ENCODE measurements at places on chromosomes 3 and 15. TPM values are rescaled to one million over a fixed set of nuclear protein-coding genes. Genes with fewer than 3 reads are reported as not detected.

DNA sequence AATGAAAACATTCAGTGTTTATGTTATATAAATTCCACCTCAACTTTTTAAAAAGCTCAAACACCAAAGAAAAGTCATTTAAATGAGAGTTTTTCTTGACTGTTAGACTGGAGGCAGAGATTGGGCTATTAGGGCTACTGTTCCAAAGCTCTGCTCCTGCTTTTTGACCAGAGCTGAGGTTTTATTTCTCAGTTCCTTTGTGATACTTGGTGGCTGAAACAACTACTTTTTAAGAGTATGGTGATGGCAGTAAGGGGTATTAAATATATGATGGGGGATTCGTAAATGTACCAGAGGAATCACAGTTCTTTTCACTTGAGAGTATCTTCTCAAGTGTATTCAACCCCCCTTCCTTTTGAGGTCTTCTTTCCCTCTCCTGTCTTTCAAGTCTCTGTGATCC is 186.1 kb upstream of the CGNL1 start:
- peaks cover 8% of the 10 kb centered on the region for H3K36me3 ChIP-seq
- no peak overlapping the region for H3K4me3 ChIP-seq
- no peaks in the 10 kb centered on the region for H3K27me3 ChIP-seq
- DNase-seq = no peak
- H3K4me1 ChIP-seq = no peaks in the 10 kb centered on the region
- no peak overlapping the region for H3K27ac ChIP-seq

DNA sequence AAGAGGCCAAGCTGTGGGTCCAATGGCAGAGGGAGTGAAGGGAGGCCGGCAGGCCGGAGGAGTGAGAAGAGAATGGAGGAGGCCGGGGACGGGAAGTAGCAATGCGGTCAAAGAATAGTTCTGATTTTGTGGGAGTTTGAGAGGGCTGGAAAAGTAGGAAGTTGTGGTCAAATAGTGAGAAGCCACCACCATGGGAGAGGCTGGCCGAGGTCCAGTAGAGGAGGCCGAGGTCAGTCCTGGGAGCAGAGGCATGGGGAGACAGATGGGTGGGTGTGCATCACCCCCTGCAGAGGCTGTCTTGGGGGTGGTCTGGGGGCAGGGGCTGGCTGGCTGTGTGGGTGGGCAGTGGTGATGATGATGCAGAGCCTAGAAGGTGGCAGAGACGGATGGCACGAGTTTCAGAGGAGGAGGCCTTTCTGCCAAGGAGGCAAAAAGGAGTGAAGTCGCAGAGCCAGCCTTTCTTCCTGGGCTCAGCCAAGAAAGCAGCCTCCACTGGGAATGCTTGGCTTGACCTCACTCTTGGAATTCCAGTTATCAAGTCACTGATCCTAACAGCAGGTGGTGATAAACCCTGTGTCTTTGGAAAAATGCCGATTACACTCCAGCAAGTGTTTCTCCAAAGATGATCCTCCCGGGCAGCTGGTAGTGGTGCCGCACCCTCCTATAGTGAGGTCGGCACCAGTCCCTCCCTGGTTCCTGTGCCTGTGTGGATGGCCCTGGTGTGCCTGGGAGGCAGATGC is 57.3 kb downstream of the ARNT2 start:
- no peaks in the 10 kb centered on the region for H3K36me3 ChIP-seq
- peaks cover 3% of the 10 kb centered on the region for H3K27me3 ChIP-seq
- no peaks in the 10 kb centered on the region for H3K4me1 ChIP-seq
- no peak overlapping the region for H3K4me3 ChIP-seq

DNA sequence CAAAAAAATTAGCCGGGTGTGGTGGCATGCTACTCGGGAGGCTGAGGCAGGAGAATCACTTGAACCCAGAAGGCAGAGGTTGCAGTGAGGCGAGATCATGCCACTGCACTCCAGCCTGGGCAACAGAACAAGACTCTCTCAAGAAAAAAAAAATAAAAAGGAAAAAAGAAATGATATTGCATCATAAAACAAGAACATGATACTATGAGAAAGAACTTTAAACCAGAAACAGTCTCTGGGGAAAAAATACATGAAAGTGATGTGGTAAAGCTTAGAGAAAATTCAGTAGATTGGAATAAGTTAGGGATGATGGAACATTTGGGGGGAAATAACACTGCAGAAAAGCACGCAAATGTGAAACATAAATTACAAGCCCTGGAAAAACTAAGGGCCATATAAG is 54.7 kb downstream of the CRYGS start:
- no peak for DNase-seq
- no peaks in the 10 kb centered on the region for H3K4me1 ChIP-seq
- no peak overlapping the region for H3K4me3 ChIP-seq
- H3K36me3 ChIP-seq = no peaks in the 10 kb centered on the region
- no peak overlapping the region for H3K27ac ChIP-seq

GRCh38 chr3:124787476-124788195 is 57.4 kb downstream of the UMPS start:
- no peaks in the 10 kb centered on the region for H3K36me3 ChIP-seq
- DNase-seq = no peak
- H3K4me3 ChIP-seq = no peak overlapping the region
- H3K27me3 ChIP-seq = peaks cover 16% of the 10 kb centered on the region

The GHSR gene
- not detected for total RNA-seq

The CD200 gene
- total RNA-seq = 2.1 TPM

The SYNPR gene
- total RNA-seq = not detected

The STRC gene
- total RNA-seq = 2.6 TPM

The SERP1 gene
- 89.8 TPM for total RNA-seq

The UACA gene
- 2.8 TPM for total RNA-seq

The FAM174B gene
- 1.9 TPM for total RNA-seq

The PFN2 gene
- 5.4 TPM for total RNA-seq

DNA sequence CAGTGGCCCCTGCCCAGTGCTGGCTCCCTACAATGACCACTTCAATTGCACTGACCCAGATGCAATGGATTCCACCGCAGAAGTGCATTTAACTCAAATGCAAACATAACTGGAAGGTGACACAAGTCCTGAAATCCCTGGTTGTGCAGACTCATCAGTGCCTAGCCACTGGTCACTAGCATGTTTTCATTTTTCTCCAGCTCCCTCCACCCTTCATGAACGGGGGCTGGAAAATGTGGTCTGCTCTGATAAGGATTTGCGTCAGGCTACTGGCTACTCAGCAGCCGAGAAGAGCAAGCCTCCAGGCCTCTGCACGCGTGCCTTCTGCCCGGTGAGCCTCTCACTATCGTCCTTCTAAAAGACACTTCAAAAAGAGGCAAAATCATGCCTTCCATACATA is 27.4 kb upstream of the FURIN start:
- peaks cover 44% of the 10 kb centered on the region for H3K4me1 ChIP-seq
- H3K27ac ChIP-seq = no peak overlapping the region
- no peaks in the 10 kb centered on the region for H3K27me3 ChIP-seq
- H3K36me3 ChIP-seq = no peaks in the 10 kb centered on the region
- no peak overlapping the region for H3K4me3 ChIP-seq
